ENCODE measurements at places on chromosomes 2 and 18.

GRCh38 chr2:113806217-113806913 lies 49.9 kb upstream of the SLC35F5 start:
- DNase-seq = no peak

DNA sequence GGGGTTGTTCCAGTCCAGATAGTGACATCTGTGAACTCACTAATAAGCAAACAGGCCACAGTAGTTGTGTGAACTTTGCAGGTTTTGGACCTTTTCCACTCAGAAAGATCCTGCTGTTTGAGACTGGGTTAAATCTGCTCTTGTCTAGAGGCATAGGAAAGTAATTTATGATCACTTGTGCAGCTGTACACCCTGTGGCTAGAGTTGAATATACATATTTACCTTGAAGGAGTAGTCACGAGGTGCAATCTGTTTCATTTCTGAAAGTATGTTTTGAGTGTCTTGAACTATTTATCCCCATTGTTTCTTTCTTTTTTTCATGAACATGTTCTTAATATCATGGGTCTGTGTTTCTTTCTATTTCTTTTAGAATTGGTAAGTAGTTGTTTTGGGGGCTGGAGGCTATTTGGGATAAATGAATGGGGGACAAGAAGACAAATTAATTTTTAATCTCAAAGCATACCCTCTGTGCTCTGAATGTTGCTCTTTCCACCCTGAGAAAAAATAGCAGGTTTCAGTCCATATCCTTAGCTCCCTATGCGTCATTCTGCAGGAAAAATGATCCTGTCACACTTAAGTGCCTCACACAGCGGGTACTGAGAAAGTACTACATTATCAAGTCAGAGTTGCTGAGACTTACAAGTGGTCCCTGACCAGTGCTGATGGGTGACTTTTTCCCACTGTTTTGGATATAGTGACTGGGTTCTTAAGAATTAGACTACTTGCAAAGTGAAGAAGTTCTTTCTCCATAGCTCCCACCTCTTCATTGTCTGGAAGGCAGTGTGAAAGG lies 28.2 kb downstream of the DCC start:
- no peak for DNase-seq

DNA sequence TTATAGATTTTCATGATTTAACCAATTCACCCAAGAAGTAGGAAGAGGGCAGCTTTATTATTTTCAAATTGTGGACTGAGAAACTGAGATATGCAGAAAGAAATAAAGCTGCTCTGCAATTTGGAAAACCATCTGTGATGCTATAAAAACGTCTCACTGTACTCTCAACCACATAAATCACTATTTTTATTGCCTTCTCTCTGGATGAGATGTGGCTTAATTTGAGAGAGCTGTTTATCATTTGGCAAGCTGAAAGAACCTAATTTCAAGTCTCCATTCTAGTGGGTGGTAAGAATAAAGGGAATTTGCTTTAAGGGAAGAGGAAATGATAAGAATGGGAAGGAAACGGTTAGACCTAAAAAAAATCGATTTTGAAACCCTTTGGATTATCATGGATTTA lies 49.9 kb upstream of the CYP1B1 start:
- no peak for DNase-seq

DNA sequence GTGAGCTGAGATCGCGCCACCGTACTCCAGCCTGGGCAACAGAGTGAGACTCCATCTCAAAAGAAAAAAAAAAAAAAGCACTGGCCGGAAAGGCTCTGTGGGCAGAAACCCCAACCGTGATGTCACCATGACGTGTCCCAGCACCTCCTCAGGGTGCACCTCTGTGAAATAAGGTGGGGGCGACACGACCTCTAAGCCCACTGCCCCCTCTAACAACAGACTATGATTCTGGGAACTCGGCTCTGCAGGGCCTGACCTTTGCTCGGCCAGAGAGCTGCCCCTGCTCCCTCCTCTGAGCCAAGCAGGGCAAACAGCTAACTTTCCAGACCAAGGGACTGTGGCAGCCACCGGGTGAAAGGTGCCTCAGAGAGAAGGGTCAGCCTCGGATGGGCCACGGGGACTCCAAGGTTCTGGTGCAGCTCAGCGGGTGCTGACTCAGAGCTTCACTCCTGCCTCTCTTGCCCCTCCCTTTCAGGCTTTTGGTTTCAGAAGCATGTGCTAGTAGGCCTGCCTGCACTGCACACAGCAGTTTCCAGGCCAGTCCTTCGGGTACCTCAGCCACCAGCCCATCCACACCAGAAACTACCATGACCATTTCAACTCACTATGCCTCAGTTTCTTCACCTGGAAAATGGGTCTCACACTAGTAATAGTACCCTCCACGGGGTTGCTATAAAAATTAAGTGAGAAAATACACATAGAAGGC lies 8.0 kb downstream of the TMBIM1 start:
- DNase-seq = peak; percentile 63

DNA sequence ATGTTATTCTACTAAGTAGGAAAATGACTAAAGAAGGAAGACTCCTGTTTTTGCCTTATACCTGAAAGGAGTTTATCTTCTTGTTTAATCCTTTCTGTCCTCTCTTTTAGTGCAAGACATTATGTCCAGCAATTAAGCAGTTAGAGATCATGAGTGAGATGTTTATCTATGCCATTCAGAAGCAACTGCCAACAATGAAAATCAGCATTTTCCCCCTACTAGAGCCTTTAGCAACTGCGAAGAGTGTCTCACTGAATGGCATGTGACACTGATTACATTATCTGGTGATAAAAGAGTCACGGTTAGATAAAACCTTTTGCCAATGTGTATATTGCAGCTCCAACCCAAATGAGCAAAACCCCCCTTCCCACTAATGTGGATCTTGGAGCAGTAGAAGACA lies 357.7 kb upstream of the SYT4 start:
- DNase-seq = no peak

DNA sequence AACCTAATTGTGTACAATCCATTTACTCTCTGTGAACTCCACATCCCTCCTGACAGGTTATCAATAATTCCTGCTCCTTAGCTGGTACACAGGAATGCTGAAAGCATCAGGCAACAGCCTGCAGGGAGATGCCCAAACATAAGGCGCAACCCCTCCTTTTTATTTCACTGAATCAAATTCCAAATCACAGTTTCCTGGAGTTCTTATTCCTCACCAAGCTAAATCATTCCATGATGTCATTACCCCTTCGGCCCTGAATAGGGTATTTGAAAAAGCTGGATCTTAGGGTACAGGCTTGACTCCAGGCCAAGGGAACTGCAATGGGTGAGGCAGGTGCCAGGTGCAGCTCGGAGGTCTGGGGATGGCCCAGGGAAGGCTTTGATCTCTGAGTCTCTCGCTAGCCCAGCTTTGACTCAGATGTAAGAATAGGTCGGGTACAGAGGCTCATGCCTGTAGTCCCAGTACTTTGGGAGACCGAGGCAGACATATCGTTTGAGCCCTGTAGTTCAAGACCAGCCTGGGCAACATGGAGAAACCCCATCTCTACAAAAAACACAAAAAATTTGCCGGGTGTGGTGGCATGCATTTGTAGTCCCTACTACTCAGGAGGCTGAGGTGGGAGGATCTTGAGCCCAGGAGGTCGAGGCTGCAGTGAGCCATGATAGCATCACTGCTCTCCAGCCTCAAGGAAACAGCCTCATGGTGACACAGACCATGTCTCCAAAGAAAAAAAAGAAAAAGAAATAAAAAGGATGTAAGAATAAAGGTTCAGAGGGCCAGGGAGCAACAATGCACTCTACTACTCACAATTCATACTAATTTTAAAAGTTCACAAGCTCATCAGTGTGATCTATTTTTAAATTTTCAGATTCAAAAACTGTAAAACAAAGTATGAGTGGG lies 6.8 kb downstream of the FHL2 start:
- no peak for DNase-seq

- DNase-seq = no peak
Observed at GRCh38 chr2:218263817-218264641, 3.2 kb downstream of the GPBAR1 start.
